ENCODE measurements at places on chromosomes 12 and 14.

- DNase-seq: no peak
These were observed 67.5 kb downstream of the SLC41A2 start for GRCh38 chr12:104890476-104891096.

GRCh38 chr12:26264215-26264838 is 69.0 kb downstream of the SSPN start:
- no peak for DNase-seq

DNA sequence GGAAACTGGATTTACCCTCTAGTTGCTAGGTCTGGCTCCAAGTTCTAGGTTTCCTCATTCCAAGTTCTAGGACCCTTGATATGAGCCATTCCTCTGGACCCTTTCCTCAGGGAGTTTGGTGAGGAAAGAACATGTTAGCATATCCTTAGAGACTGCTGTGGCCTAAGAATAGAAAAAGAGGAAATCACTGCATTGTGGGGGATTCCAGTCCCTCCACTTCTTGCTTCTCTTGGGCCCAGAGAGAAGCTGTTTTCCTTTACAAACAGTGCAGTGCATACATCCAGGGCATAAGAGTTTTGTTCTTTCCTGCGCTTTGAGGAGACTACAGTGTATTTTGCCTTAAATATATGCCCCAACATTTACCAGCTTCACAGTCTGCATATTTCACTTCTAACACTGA is 59.0 kb downstream of the LLPH start:
- DNase-seq: no peak

DNA sequence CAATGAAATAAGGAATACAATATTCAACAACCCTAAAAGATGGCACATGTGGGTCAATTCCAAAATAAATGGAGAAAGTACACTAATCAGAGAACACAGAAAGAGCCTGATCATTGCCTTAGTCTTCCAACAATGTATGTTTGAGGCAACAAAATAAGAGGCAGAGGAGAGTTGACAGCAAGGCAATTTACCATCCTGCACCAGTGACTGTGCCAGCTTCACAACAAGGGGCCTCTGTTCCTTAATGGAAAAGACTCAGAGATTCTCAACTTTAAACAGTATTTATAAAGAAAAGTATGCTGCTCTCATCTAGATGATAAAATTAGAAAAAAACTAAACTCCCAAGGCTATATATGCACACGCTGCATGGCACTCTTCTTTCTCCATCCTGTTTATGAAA is 25.9 kb downstream of the EPS8 start:
- no peak for DNase-seq

DNA sequence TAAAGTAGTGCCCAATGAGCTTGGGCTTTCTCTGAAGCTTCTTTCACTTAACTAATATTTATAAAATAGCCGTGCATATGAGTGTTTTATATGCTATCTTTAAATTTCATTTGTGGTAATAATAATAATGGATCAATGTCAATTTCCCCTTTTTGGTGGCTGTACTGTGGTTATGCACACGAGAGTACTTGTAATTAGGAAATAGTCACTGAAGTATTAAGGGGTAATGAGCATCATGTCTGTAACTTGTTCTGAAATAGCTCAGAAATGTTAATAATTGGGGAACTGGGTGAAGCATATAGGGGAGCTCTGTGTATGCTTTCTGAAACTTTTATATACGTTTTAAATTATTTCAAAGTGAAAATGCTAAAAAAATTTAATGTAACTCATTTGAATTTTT is 7.0 kb upstream of the RNASE8 start:
- no peak for DNase-seq

Measured in stimulated activated CD4-positive, alpha-beta T cell treated with anti-CD3 and anti-CD28 coated beads, Interleukin-15, amount 100 ng/mL, for 48 hours (primary cell).